ENCODE measurements at places on chromosomes 11 and 22.

DNA sequence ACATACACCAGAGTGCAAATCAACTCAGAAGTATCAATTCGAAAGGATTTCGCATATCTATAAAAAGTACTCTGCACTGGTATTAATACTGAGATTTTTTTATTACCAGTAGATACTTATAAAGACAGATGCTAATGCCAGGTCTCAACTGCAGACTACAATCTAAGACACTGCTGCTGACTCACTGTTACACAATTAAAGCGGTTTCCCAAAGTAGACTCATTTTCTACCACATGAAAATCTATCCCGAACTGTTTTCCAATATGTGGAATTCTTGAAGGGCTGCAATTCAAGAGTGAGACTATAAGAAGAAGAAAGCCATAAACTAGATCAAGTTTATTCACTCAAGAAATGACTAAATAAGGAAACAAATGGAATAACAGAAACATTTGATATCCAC, 57.2 kb upstream of the ARHGAP32 start:
- DNase-seq, result no peak

GRCh38 chr11:127074151-127074761, 73.7 kb upstream of the KIRREL3 start:
- peak; percentile 40 for DNase-seq

- no peak for DNase-seq
Observed at GRCh38 chr11:76568139-76568538, 102.4 kb downstream of the LRRC32 start.

- peak; percentile 99 for DNase-seq
Observed at GRCh38 chr11:12762696-12763324, 88.6 kb downstream of the TEAD1 start.

GRCh38 chr11:66008095-66008467, 3.7 kb upstream of the CST6 start:
- DNase-seq, result no peak

DNA sequence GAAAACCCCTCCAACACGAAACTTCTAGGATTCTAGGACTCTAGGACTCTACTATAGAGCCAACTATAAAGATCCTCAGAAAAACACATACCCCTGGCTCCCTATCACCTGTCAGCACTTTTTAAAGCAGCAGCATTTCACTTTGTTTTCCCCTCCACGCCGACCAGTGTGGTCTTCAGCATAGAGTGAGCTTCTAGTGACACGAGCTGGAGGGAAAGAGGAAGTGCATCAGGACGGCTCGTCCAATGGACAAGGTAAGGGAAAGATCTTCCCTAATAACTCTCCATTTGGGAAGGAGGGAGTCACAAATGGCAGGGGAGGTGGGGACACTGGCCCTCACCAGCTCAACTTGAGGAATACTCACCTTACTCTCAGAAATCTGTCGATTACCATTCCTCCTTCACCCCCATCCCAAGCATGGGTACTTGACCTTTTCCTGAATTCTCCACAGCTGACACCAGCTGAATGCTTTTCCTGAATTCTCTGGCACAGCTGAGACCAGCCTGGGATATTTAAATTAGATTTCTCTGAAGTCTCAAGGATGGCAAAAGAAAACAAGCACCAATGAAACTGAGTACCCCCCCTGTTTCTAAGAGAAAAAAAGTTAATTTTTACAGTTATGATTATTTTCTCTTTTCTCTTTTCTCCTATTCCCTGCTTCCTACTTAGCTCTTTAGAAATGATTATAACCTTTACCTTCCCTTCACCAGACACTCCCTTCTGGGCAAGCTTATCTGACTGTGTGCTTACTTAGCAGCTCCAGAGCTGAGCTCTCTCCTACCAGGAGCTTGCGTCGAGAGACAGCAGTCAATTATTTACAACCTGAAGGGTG, 33.3 kb upstream of the NNMT start:
- DNase-seq, result peak; percentile 62

DNA sequence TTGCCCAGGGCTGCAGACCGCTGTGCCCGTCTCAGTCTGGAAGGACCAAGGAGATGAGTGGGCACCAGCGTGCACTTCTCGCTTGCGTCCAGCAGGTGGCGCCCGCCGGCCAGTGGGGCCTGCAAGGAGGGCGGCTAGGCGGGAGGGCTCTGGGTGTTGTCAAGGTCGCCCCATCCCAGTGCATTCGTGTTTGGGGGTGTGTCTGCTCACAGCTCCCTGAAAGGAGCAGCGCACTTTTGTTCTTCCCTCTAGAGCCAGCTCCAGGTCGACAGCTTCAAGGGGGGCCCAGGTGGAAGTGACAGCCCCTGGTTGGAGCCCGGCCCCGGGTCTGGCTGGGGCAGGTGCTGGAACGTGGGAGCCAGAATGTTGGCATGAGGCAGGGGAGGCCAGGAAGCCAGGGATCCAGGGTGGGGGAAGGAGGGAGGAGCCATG, 23.4 kb upstream of the MPPED1 start:
- peak; percentile 49 for DNase-seq

- peak; percentile 14 for DNase-seq
Observed at GRCh38 chr11:66745356-66746235, 16.6 kb upstream of the SPTBN2 start.

- peak; percentile 62 for DNase-seq
Observed at GRCh38 chr22:39941601-39942000, 18.6 kb upstream of the TMA7B start.

GRCh38 chr11:14908214-14908880, 16.3 kb upstream of the CYP2R1 start:
- DNase-seq, result peak; percentile 46

GRCh38 chr22:23626286-23626975, 5.7 kb downstream of the DRICH1 start:
- DNase-seq, result no peak

DNA sequence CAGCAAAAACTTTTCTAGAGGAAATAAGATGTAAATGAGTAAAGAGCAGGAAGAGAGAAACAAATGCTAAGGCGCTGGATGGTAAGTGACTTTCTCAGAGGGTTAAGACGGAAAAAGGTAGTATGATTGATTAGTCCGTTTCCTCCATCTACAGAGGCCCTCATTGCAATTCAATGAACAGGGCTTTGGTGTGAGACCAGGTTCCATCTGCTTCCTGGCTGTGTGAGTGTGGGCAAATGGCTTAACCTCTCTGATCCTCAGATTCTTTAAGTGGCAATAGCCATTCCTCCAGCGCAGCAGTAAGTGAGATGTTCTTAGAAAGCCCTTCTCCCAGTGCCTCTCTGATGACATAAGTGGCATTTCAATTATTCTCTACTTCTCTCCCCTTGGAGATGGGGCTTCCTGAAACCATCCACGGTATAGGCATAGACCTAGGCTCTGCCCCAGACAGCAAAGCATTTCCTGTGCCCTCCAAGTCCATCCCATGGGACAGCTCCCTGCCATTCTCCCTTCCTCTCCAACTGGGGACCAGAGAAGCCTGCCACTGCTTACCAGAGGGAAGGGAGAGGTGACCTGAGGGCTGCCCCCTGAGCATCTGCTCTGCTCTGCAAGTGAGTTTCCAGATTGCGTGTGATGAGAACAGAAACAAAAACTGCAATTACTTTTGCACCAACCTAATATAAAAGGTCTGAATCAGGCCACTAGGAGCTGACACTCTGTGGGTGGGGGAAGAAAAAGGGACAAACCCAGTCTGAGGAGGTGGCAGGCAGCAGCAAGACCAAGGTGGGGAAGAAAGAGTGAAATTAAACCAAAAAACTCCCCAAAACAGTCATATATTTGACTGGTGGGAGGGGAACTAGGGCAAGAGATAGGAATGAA, 12.7 kb upstream of the CD44 start:
- DNase-seq, result no peak

- no peak for DNase-seq
Observed at GRCh38 chr11:34360046-34360445, 2.2 kb upstream of the ABTB2 start.

- DNase-seq, result peak; percentile 91
Observed at GRCh38 chr11:65574811-65575567, 864 bp upstream of the EHBP1L1 start.

DNA sequence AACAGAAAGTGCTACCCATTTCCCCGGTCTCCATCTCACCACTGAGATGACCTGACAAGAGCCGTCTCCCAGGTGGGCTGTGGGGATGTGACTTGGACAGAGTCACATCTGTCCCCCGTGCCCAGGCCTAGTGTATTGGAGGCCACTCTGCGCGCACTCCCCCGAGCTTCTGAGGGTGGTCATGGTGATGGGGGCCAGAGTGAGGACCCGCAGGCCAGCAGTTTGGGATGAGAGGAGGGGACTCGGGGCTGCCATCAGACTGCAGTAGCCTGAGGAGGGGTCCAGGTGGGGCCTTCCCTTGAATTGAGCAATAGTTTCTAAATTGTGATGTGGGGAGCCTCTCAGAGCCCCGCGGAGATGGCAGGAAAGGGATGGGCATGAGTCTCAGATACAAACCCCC, 852.6 kb downstream of the TBC1D22A start:
- no peak for DNase-seq

- no peak for DNase-seq
Observed at GRCh38 chr22:23072077-23072910, 2.0 kb downstream of the GNAZ start.

DNA sequence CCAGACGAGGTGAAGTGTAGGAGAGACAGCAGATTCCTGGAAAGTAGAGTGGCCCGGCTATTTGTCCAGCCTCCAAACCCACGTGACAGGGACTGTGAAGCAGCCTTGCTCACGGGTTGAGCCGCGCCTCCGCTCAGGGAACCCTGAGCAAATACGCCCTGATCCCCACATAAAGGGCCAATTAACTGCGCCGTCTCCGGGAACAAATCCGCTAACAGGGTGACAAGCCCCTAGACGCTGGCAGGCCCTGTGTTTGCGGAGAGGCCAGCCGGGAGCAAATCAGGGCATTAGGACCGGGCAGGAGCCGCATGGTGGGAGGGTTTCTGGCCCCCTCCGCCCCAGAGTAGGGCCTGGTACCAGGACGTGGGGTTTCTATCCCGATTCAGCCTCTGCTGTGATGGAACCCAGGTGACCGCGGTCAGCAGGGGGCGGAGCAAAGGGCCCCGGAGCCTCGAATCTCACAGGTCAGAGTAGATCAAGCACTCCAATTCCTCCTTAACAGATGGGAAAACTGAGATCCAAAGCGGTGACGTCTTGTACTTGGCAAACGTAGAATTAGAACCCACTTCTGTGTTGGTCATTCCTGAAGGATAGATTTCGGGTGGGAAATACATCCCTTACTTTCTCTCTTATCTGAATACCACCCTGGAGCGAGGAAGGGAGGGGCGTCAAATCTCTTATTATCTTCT, 2.0 kb upstream of the ROBO3 start:
- DNase-seq, result no peak

DNA sequence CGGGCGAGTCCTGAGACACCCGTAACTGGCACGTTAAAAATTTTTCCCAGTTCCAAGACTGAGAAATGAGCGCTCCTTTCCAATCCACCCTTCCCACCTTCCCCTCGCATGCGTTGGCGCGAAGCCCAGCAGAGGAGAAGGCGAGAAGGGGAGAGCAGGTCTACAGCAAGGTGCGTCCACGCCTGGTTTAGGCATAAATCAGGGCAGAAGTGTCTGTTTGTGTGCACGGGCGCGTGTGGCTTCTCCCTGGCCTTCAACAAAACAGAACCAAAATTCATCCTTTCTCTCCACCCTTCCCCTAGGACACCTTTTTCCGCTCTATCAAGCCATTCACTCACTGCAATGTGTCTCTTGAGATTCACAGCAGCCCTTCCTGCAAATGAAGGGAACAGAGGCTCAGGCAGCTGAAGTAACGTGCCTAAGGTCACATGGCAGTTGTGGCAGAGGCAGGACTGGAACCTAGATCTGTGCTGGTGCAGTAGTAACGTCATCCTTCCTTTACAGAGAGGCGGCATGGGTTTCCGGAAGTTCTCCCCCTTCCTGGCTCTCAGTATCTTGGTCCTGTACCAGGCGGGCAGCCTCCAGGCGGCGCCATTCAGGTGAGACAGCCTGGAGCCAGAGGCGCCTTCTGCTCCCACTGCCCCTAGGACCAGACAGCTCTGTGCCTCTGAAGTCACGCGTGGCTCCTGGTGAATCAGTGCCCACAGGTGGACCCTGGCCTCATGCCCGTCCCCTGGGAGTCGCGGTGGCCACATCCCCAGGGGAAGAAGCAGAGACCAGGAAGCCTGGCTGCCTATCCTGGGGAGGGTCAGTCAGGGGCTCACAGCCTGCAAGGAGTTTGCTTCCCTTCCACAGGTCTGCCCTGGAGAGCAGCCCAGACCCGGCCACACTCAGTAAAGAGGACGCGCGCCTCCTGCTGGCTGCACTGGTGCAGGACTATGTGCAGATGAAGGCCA, 1.1 kb downstream of the CALCB start:
- DNase-seq, result peak; percentile 84

GRCh38 chr22:31728857-31729256, 21.1 kb downstream of the PRR14L start:
- no peak for DNase-seq

DNA sequence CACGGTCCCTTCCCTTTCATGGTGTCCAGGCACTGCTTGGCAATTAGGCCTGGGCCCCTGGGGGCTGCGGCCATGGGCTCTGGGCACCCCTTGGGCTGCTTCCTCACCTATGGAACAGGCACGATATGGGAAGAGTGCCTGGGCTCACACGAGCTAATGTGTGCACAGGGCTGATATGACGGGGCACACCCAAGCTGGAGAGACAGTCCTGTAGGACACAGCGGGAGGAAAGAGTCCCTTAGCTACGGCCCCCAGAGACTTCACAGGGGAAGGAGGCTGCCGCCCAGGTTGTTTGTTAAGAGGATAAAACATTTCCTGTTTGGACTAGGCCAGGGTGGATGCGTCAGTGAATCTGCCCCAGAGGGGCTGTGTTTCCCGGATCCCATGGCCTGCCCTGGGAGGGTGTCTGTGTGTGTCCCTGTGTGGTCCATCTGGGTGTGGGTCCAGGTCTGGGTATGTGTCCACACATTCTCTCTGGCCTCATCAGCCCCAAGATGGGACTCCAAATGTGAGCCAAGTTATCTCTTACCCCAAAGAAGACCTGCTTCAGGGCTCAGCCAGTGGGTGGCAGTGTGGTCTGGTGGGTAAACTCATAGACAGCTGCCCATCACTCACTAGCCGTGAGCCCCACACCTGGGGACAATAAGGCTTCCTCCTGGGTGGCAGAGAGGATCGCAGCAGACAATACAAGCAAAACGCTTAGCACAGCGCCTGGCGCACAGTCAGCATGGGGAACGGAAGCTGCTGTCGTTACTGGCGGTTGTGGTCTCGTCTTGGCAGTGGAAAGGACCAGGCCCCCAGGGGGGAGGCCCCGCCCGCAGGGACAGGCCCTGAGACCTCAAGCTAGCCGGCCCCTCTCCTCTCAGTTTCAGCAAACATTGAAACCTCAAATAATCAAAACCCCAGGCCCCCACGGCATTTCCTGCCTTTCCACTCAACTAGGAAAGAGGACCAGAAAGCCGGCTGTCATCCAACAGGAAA, 3.2 kb upstream of the EMID1 start:
- DNase-seq, result peak; percentile 52

Data from NCI-H2081 (cell line).